ENCODE measurements at places on chromosomes 6 and 20.

- DNase-seq, result peak; percentile 85
Observed at GRCh38 chr20:49812507-49813304, at the start of gene SLC9A8. Gene SLC9A8, plus strand, starts transcription at chr20:49812828. Its CDS starts 95 bp downstream, at chr20:49812923.

DNA sequence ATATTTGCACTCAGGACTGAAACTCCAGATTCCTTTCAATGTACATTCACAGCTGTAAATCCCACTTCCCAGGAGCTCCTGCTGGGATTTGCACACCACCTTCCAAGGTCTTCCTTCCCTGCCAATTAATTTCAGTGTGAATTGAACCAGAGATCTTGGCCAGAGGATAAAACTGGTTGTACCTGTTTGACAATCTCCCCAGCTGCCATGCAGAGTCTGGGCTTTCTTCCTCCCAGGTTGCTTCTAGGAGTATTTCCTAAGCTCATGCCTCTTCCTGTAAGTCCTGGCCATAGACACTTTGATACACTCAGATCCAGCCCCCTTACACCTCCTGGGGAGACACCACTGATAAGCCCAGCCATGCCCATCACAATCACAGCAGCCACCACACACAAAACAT lies 15.6 kb downstream of the MAFB start:
- no peak for DNase-seq

- DNase-seq, result no peak
Observed at GRCh38 chr6:5094327-5094726, 9.2 kb downstream of the PPP1R3G start.

GRCh38 chr6:24274441-24275083 lies 83.3 kb downstream of the DCDC2 start:
- DNase-seq, result no peak

Measured in NT2/D1 (cell line).